T-helper 9 cell (primary cell): ENCODE measurements at places on chromosomes 16 and 17.

- DNase-seq: no peak
Measured at GRCh38 chr17:32827227-32827626, 49.7 kb downstream of the MYO1D start.

DNA sequence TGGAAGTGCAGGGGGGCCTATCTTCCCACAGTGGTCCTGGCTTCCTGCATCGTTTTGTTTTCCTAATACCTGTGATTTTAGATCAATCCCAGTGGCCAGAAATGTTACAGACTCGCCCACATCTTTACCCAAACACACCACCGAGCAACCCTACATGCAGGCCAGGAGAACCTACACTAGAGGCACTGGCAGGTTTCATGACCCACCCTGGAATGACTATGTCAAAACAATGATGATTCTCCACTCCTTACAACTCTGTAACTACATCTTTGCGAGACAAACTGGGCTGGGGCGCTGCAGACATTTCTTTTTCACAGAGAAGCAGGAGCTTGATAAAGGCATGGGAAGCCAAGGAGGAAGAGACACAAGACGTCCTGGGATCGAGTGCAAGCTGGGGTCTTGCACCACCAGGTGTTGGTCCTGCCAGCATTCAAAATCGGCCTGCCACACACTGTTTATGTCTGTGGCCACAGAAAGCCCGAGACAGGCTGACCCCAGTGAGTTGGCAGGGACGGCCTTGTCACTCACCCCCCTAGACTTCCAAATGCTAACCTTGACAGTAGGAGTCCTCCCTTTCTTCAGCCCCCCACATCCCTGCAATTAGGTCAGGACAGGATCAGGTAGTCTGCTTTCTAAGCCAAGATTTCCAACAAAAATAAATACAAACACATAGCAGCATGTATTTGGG is 32.5 kb downstream of the UBE2O start:
- no peak for DNase-seq

DNA sequence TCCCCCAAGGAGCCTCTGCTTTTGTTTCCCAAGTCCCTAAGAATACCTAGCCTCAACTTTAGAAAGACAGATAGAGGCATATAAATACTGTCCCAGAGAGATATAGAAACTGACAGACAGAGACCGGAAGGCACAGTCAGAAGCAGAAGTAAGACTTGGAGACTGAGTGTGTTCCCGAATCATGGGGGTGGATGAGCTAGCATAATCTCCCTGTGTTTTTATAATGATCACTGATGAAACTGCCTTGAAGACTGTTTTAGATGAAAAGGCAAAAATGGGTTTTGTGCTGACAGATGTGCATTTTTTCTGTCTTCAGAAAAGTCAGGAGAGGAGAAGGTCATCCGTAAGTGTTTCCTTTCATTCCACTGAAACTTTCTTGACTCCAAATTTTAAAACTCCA is 8.3 kb upstream of the PSMD3 start:
- no peak for DNase-seq

GRCh38 chr17:47964856-47965255 is 6.1 kb upstream of the CDK5RAP3 start:
- DNase-seq: no peak

DNA sequence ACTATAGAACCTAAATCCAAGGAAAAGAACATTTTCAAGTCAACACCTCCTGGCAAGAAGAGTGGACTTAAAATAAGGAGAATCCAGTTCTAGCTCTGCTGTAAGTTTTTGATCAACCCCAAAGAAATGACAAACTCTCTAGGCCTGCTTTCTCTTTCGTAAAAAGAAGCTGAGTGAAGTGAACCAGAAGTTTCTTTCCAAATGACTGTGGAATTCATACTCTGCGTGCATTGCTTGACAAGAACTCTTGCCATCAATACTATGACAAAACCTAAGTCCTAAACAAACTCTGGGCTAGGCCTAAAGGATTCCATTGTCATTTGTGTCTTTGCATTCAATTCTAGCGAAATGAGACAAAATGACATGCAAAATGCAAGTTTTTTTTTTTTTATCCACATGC is 187.5 kb upstream of the SOX9 start:
- DNase-seq: no peak

DNA sequence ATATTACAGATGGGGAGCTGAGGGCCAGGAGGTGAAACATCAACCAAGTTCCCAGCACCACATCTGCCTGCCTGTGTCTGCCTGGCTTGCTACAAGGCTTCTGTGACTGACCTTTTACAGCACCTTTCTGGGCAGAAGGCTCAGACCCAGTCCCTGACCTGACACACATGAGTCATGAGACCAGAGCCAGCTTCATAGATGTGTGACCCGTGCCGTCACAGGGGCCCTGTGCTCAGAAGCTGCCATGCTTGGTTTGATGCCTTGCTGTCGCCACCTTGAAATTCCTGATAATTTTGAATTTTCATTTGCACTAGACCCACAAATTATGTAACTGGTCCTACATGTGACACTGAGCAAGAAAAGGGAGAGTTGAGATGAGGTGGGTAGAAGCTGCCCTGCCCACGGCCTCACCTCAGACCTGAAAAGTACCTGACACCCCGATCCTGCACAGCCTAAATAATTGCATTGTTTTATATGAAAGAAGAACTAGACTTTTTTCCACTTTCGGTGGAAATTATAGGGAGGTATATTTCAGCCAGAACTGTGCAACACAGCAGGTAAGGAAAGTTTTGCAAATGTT is 13.3 kb upstream of the PECAM1 start:
- DNase-seq: no peak

- no peak for DNase-seq
Measured at GRCh38 chr16:61890386-61890785, 145.9 kb downstream of the CDH8 start.

DNA sequence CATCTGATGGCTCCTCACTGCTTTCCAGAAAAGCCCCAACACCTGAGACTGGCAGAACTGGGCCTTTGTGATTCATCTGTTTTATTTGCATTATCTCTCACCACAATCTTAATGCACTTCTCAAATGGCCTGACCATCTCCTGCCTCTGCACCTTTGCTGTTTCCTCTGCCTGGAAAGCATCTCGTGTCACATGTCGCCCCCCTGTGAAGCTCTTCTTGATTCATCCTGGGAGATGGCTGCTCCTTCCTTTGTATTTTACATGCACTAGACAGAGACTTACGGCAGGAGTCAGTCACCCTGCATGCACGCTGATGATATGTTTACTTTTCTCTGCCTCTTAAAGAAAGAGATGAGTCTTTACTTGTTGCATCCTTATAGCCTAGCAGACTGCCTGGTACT is 30.0 kb downstream of the HNF1B start:
- no peak for DNase-seq
